ENCODE measurements at places on chromosomes 16 and 17.

DNA sequence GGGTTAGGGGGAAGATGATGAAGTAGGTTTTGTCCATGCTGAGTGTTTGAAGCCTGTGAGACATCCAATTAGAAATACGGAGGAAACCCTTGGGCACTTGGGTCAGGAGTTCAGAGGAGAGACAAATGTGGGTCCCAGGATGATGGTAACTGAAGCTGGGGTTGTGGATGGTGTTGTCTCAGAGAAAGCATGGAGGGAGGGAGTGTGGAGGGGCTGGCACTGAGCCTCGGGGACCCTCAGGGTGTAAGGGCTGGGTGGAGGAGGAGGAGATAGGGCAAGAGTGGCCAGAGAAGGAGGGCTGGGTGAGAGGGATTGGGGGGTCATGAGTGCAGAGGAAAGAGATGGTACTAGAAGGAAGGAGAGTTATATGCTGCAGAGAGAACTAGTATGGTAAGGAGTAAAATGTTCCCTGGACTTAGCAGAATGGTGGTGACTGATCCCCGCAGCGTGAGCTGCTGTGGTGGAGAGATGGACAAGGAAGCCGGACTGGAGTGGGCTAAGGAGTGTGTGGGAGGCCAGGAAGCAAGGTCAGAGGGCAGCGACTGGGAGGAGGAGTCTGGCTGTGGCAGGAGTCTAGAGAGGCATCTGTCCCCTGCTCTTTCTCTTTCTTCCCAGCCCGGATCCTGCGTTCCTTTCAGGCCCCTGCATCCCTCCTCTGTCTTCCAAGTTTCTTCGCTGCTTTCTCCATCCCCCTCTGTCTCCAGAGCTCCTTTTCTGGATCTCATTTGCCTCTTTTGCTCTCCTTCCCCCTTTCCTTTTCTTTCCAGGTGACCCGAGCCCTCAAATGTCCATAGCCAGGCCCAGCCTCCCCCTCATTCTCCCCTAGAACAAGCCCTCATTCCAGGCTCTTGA lies 3.9 kb upstream of the COL1A1 start:
- DNase-seq, result no peak

DNA sequence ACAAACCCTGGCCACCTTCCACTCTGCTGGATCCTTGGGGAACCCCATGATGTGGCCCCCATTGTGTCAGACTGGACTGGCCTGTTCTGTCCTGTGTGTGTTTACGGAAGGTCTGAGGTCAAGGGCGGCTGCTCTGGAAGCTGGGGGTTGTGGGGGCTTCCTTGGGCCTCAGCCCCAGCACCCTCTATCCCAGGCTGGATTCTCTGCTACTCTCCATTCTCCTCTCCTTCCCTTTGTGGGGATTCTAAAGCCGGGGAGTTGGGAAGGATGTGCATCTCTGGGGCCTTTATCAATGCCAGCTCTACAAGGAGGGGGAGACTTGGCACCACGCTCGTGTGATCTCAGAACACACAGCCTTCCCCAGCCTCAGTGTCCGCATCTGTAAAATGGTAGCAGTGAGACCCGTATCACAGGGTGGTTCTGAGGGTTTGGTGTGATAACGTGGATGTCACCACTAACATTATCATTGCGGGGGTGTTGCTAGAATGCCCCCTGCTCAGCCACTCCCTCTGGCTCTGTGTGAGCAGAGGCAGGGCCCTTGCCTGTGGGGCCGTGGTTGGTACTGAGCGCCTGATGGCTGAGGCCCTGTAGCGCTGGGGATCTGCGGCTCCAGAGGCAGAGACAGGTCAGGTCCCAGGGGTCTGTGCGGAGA lies 18.1 kb downstream of the ADGRG1 start:
- no peak for DNase-seq

DNA sequence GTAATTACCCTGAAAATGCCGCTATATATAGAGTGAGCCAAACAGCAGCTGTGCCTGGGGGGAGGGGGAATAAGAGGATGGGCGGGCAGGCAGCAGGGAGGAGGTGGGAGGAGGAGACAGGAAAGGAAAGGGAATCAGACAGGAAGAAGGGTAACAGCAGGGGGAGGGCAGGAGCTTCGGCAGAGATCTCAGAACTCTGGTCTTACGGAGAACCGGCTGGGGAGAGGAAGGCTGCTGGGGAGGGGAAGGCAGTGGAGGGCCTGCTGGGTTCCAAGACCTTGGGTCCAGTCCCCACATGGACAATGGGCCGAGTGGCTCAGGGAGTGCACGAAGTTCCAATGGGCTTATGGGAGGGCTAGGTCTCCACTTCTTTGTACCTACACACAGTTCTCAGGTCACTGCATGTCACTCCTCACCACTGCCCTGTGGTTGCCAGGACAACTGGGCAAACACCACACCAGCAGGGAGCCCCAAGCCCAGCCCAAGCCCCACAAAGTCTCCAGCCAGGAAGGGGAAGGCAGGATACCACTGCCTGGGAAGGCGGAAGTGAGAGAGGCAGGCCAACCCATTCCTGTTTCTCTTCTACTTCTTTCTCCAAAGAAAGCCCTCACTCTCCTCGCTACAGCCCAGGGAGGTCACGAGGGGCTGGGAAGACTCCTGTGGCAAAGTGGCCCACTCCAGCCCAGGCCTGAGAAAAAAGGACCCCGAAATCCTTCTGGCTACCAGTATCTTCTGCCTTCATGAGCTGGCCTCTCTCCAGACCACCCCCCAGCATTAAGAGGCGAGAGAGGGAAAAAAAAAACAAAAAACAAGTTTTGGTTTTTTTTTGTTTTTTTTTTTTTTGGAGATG lies 25.3 kb downstream of the G6PC3 start:
- peak; percentile 57 for DNase-seq

GRCh38 chr17:43528319-43528987 lies 17.7 kb downstream of the ETV4 start:
- no peak for DNase-seq

DNA sequence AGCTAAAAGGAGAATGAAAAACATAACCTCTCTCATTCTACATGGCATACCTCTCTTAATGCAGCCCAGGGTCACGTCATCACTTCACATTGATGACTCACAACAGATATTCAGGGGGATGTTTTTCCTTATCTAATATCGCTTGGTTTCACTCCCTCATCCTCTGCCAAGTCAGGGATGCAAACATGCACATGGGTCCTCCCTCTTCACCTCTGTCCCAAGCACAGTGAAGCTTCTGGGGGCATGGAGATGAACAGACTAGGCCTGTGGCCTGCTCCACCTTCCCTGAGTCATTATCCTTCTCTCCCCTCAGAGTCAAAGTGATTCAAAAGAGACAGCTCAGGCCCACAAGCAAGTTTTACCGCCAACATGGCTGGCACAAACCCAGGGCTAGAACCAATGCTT lies 2.3 kb upstream of the MT2A start:
- DNase-seq, result no peak

GRCh38 chr16:583815-584591 lies 5.9 kb upstream of the RAB40C start:
- no peak for DNase-seq

DNA sequence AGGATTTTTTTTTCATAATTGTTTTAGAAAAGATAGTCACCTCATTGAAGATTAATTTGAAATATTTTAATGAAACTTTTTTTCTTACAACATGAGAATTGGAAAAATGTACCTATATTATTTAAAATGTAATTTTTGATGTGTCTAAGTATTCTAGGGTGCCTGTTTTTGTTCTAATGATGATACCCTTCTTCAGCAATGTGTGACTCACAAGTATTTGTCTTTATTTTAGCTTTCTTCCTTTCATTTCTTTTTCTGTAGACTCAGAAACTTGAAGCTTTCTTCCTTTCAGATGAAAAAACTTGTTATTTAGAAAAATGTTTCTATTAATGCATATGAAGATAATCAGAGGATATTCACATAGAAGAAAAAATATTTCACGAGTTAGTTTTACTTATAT lies 231.8 kb downstream of the BCAS3 start:
- DNase-seq, result no peak

DNA sequence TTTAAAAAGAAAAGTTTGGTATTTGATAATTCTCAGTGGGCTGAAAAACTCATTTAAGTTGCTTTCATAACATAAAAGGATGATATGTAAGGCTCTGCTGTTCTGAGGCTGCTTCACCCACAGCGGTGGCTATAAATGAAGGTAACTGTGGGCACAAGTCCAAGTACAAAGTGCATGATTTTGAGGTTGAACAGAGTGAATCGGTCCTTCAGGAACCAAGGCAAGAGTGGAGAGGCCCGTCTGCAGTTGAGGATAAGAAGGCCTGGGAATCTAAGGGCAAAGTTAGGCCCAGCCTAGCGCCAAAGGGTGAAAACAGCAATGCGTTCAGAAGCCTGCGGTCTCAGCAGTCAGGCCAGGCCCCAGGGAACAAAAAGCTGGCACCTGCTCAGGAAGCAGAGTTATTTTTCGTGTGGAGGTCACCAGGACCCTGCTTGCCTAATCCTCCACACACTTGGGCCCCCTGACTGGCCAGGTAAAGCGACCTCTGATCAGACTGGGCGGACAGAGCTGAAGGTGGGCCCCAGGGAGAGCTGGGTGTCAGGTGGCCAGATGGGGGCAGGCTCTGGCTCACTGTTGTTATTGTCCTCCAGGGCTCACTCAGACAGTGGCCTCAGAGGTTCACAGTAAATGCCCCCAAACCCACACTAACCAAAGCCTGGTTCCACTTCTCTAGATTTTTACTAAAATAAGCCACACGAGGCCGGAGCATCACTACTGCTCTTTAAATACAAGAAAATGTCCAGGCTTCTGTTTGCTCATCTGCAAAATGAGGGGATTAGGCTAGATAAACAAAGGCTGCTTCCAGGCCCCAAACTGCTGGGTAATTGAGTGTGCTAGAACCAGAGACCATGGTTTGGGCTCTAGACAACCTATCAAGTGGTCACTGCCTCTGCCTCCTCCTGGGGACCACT lies 46.5 kb downstream of the TEX2 start:
- DNase-seq, result no peak

Data from spinal cord (tissue), 10 donors.